ENCODE measurements at places on chromosomes 12 and 14.

- H3K27ac ChIP-seq = no peak overlapping the region
- no peaks in the 10 kb centered on the region for H3K36me3 ChIP-seq
- no peaks in the 10 kb centered on the region for H3K27me3 ChIP-seq
- no peaks in the 10 kb centered on the region for H3K4me1 ChIP-seq
- no peak overlapping the region for H3K4me3 ChIP-seq
- DNase-seq = no peak
These were observed 12.4 kb downstream of the LUM start for GRCh38 chr12:91098941-91099340.

GRCh38 chr12:2082321-2082720 lies 29.5 kb downstream of the CACNA1C start:
- no peak for DNase-seq
- no peaks in the 10 kb centered on the region for H3K36me3 ChIP-seq
- H3K27me3 ChIP-seq = no peaks in the 10 kb centered on the region
- H3K4me1 ChIP-seq = no peaks in the 10 kb centered on the region
- no peak overlapping the region for H3K4me3 ChIP-seq
- no peak overlapping the region for H3K27ac ChIP-seq

- no peaks in the 10 kb centered on the region for H3K27me3 ChIP-seq
- H3K27ac ChIP-seq = no peak overlapping the region
- no peaks in the 10 kb centered on the region for H3K36me3 ChIP-seq
- DNase-seq = no peak
- H3K4me3 ChIP-seq = no peak overlapping the region
These were observed 29.3 kb upstream of the ANKRD9 start for GRCh38 chr14:102538602-102539543.

GRCh38 chr14:99255621-99256482 lies 16.1 kb downstream of the BCL11B start:
- no peak overlapping the region for H3K27ac ChIP-seq
- no peak overlapping the region for H3K4me3 ChIP-seq
- no peaks in the 10 kb centered on the region for H3K27me3 ChIP-seq
- peaks cover 27% of the 10 kb centered on the region for H3K4me1 ChIP-seq
- no peak for DNase-seq
- H3K36me3 ChIP-seq = no peaks in the 10 kb centered on the region

DNA sequence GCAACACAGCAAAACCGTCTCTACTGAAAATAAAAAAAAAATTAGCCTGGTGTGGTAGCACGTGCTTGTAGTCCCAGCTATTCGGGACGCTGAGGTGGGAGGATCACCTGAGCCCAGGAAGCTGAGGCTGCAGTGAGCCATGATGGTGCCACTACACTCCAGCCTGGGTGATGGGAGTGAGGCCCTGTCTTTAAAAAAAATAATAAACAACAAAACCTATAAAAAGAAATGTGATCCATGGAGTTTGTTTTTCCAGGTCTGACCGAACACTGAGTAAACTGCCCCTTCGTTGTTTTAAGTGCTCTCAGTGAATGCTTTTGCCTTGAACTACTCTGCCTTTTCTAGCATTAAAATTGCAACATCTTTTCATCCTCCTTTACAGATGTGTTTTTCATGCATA lies 76.8 kb downstream of the TESC start:
- H3K4me1 ChIP-seq = no peaks in the 10 kb centered on the region
- H3K4me3 ChIP-seq = no peak overlapping the region
- no peak for DNase-seq
- no peak overlapping the region for H3K27ac ChIP-seq

DNA sequence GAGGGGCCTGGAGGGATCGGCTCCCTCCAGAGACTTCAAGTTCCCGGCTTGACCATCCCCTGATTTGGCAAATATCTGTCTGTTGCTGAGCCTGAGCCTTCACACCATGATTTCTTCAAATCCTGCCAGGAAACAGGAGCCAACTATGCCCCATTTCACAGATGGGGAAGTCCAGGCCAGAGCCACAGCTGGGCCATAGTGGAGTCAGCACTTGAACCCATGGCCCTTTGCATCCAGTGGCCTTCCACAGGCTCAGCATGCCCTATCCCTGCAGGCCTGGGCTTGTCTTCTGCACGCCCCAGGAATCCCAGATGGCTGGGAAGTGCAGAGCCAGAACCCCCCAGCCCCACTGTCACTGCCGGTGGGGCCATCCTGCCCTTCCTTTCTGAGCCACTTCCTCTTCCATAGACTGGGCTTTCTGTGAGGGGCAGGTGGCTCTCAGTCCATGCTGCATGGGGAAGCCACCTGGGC lies 44.9 kb downstream of the CYP46A1 start:
- no peak overlapping the region for H3K4me3 ChIP-seq
- H3K27ac ChIP-seq = no peak overlapping the region
- peak; percentile 37 for DNase-seq
- H3K4me1 ChIP-seq = peaks cover 8% of the 10 kb centered on the region
- no peaks in the 10 kb centered on the region for H3K36me3 ChIP-seq

DNA sequence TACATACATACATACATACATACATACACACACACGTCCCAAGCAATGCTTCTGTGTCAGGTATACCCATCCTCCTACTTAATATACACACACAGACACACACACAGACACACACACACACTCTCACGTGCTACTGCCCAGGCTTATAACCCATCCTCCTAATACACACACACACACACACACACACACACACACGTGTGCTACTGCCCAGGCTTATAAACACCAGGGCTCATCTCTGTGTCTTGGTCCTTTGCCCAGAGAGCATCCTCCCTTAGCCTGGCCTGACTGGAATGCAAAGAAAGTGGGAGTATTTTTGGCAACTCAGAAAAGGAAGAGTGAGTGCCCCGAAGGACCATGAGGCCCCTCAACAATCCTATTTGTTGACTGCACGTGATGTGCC lies 129.0 kb downstream of the RBM19 start:
- no peaks in the 10 kb centered on the region for H3K27me3 ChIP-seq
- no peaks in the 10 kb centered on the region for H3K36me3 ChIP-seq
- no peaks in the 10 kb centered on the region for H3K4me1 ChIP-seq
- H3K4me3 ChIP-seq = no peak overlapping the region
- DNase-seq = no peak
- no peak overlapping the region for H3K27ac ChIP-seq

- no peak overlapping the region for H3K27ac ChIP-seq
- no peaks in the 10 kb centered on the region for H3K36me3 ChIP-seq
- no peaks in the 10 kb centered on the region for H3K4me1 ChIP-seq
- DNase-seq = no peak
- H3K4me3 ChIP-seq = no peak overlapping the region
These were observed 49.2 kb upstream of the SGPP1 start for GRCh38 chr14:63777024-63777423.

DNA sequence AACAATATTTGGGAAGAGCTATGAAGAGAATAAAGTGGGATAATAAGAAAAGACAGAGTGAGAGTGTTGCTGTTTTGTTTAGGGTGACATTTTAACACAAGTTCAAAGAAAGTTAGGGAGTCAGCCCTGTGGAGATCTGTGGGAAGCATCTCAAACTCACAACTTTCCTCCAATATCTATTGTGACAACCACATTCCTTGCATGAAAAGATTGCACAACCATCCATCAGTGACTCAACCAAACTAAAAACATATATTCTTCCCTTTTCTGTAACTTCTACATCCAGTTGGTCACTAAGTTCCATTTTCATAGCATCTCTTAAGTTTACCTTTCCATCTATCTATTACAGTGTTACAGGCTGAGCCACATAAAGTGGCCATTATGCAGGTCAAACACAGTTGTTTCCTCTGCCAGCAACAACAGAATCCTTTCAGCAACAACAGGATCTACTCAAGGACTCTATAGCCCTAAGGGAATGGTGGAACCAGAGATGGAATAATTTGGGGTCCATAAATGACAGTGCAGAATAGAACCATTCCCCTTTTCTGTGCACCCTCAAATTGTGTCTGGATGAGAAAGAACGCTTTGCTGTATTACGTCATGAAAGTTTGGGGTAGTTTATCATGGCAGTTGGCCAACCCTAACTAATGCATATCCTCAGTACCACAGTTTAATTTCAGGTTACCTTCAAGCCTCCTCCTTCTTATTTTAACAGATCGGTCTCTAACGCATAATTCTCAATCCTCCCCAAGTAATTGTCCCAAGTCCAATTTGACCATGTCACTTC lies 118.8 kb downstream of the ST8SIA1 start:
- no peaks in the 10 kb centered on the region for H3K27me3 ChIP-seq
- no peaks in the 10 kb centered on the region for H3K36me3 ChIP-seq
- no peaks in the 10 kb centered on the region for H3K4me1 ChIP-seq
- no peak for DNase-seq

DNA sequence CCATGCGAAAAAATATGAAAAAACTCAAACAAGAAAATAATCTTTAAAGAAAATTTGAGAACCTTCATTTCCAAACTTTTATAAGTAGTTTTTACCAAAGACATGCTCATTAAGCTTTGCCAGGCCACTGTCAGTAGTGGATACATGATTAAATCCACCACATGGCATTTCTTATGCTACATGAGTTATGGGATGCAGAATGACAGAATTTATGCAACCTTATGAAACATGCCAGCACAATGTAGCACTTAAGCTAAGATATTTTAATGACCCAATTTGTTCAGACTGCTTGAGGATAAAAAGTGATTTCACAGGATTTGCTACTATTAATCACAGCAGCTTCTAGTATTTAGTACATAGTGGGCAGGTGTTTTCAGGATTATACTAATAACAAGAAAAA lies 123.3 kb downstream of the ATP23 start:
- H3K27me3 ChIP-seq = no peaks in the 10 kb centered on the region
- no peak overlapping the region for H3K27ac ChIP-seq
- no peaks in the 10 kb centered on the region for H3K4me1 ChIP-seq
- H3K36me3 ChIP-seq = no peaks in the 10 kb centered on the region
